Memory B cell (primary cell): ENCODE measurements at places on chromosomes 4 and X.

DNA sequence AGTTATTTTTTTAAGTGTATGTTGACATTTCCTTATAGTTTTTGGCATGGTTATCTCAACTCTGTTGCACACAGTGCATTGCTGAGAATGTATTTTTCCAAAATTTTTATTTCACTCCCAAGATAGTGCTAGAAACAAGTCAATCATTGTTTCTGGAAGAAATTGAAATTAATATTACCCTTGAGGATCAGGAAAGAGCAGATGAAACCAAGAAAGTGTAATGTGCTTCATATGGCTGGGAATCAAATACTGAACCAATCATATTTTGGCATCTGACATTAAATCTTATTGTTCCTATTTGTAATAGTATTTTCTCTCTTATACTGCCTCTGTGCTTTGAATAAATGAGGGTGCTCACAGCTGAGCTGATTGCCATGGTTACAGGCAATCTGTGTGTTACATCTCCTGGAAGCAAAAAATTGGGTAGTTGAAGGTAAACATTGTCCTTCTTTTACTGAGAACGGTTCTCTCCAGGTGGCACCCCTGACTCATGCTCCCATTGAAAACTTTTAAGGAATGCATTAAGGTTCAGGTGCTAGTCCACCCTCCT lies 358.2 kb upstream of the NR3C2 start:
- DNase-seq = no peak

GRCh38 chr4:1373892-1374705 lies 27.1 kb downstream of the UVSSA start:
- DNase-seq = no peak

DNA sequence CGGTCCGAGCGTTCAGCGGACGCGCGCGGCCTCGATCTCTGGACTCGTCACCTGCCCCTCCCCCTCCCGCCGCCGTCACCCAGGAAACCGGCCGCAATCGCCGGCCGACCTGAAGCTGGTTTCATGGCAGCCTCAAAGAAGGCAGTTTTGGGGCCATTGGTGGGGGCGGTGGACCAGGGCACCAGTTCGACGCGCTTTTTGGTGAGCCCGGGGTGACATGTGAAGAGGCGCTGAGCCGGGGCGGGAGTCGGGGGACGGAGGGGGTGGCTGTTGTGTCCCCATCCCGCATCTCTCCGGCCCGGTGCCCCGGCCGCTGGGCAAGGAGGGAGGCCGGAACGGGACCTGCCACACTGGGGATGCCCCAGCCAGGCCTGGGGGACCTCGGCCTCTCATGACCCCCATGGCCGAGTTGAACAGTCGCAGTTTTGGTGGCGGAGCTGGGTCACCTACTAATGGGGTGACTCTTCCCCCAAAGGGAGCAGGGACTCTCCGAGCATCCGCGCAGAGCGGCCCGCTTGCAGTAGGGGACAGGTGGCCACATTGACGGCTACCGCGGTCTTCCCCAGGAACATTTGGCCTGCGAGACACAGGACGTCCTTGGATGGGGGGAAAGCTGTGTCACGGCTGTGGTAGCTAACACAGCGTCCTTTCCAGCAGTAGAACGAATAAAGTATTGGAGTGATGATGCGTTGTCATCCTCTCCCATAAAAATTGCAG lies at the start of gene GK:
Gene GK, plus strand, starts transcription at position 9 of the 717 bp plus-strand sequence. Its CDS starts 115 bp downstream, at position 124.
- DNase-seq = no peak

DNA sequence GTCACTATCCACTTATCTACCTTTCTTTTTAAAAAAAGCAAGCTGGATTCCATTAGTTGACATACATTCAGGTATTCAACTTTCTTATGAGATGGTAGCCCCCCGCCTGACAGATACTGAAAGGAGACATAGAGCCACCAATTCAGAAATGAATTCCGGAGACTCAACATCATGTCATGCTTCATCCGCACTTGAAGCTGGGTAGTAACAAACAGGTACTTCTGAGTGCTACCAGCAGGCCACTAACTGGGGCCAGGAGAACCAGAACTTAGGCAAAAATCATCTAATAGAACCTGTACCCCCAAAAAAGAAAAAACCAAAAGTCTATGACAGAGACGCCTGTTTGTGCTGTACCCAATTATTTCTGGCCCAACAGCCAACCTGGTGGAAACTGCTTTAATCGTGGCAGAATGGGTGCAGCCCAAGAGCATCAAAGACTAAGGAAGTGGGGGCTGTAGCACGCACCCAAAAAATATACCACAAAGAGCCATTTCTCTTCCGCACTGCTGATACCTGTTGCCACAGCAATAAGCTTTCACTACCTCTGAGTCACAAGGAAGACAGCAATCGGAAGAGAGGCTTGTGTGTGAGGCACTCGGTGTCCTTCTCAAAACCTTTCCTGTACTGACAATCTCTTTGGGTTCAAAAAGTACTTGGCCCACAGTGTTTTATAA lies 84.8 kb downstream of the AFAP1 start:
- no peak for DNase-seq

DNA sequence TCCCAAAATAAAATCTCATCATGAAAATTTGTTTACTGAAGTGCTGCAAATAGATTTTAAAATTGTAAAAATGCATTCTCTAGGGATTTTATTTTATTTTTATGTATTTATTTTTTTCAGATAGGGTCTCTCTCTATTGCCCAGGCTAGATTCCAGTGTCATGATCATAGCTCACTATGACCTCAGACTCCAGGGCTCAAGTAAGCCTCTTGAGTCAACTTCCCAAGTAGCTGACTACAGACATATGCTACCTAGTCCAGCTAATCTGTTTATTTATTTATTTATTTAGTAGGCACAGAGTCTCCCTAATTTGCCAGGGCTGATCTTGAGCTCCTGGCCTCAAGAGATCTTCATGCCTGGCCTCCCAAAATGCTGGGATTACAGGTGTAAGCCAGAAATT lies 317.7 kb upstream of the ANXA10 start:
- DNase-seq = no peak
